ENCODE measurements at places on chromosomes 6 and 20.

DNA sequence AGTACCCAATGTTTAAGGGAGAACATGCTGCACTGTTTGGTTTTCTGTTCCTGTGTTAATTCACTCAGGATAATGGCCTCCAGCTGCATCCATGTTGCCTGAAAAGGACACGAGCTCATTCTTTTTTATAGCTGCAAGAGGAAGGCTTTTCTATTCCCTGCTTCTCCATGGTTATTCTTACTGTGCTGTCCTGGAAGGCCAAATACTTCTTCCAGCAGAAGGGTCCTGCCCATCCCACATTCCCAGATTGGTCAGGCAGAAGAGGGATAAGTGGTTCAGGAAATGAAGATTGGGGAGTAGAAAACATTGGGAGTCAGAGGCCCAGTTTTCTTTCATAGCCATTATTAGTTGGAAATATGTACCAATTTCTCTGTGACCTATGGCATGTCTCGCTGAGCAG lies 122.4 kb downstream of the TCP11 start:
- no peak for DNase-seq

DNA sequence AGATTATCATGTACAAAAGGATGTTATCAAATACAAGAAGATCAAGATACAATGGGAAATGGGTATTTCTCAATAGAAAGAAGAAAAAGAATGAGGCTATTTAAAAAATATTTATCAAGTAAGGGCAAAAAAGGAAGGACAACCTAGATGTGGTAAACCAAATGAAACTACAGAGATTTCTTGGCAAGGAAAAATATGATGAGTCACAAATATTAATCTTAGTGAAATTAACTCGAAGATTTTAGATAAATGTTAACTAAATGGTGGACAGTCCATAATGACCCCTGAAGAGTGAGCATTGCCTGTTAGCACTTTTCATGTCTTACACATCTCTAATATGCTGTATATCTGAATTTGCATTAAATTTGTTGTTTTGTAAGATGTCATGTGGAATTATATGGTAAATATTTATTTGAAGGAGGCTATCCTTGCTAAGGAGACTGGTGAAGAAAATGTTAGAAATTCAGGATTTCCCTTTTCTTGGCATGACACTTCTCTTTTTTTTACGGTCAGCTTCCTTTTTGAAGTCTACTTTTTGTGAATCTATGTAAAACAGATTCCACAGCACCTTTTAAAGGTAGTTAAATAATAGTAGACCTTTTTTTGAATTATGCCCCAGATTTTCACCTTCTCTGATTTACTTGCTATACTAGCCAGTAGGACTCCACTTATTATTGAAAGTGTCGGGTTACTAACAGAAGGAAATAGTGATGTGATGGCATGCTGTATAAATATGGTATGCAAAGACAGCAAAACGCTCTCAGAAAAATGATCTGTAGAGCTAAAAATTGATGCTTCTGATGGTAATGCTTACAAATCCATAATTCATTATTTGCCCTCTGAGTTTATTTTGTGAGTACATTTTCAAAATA lies 120.5 kb downstream of the HIVEP1 start:
- no peak for DNase-seq

DNA sequence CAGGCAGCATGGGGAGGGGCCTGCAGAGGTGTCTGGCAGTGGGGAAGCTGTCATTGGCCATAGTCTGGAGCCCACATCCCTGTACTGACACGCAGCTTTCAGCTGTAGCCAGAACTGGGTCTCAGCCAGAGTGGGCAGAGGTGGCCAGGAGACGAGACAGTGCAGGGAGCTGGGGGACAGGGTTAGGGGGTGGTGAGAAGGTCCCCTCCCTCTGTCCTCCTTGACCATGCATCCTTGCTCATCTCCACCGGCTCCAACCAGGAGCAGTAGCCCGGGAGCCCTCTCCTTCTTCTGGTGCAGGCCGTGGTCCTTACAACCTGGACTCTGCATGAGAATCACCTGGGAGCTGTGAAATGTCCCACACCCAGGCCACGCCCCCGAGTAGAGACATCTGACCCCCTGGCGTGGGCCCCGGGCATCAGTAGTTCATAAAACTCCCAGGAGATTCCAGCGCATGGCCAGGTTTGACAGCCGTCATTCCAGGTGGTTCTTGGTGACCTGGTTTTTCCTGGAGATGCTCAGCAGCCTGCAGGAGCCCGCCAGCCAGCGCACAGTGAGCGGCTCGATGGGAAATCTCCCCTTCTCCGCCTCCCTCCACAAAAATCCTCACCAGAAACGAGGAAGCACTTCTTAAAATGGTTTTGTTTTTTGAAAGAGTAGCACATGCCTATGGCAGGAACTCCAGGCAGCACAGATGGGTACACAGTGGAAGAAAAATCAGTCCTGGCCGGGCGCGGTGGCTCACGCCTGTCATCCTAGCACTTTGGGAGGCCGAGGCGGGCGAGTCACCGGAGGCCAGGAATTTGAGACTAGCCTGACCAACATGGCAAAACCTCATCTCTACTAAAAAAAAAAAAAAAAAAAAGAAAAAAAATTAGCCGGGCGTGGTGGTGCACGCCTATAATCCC lies 56.2 kb downstream of the ADNP start:
- no peak for DNase-seq

GRCh38 chr6:102761872-102762271 lies 1368.4 kb downstream of the GRIK2 start:
- DNase-seq = no peak

GRCh38 chr6:26299286-26300042 lies 65.5 kb upstream of the BTN3A2 start:
- DNase-seq = no peak

- DNase-seq = no peak
Observed at GRCh38 chr20:49501917-49502316, 19.4 kb upstream of the KCNB1 start.

GRCh38 chr20:36855241-36855657 lies 20.7 kb upstream of the TLDC2 start:
- DNase-seq = no peak

DNA sequence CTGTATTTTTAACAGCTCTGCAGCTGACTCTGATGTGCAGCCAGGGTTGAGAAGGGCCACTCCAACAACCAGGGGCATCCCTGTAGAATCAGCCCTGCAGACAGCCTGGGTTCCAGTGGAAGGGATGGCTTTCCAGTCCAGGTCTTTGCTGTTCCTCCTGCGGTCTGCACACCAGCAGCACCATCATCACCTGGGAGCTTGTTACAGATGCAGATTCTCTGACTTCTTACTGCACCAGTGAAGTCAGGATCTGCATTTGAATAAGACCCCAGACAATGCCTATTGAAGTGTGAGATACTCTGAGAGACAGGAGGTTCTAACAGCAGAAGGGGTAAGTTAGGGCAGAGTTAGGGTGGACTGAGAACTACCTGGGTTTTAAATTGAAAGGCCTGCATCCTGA lies 151.3 kb downstream of the F13A1 start:
- DNase-seq = no peak

GRCh38 chr6:23140871-23141270 lies 571.5 kb downstream of the HDGFL1 start:
- DNase-seq = no peak

DNA sequence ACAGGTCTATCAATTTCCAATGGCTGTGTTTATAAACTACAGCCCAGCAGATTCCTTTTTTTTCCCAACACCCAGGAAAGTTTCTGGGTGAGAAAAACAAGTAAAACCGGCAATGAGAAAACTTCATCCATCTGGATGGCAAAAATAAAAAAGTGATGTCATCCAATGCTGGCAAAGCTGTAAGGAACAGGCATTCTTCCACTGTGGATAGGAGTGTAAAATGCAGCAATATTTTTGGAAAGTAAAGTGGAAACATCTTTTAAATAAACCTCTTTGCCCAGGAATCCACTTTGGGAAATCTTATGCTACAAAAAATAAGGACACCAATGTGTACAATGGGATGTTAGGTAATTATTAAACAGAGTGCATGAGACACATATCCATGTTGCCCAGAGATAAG lies 102.1 kb upstream of the NT5E start:
- DNase-seq = no peak

DNA sequence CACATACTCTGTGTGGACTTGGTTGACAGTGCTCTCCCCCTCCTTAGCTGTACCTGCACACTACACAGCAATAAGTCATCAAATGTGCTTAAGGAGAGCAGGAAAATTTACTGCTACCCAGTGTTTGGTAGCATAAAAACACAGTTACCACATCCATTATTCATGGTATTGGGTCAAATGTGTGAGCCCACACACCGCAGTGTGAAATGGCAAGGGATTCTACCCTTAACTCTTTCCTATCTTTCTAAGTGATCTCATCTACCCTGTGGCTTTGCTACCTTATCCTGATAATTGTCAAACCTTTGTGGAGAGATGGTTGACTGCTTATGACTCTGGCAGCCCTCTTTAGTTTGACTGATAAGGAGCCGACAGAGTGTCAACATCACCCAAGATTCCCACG lies 47.6 kb downstream of the STX11 start:
- no peak for DNase-seq

DNA sequence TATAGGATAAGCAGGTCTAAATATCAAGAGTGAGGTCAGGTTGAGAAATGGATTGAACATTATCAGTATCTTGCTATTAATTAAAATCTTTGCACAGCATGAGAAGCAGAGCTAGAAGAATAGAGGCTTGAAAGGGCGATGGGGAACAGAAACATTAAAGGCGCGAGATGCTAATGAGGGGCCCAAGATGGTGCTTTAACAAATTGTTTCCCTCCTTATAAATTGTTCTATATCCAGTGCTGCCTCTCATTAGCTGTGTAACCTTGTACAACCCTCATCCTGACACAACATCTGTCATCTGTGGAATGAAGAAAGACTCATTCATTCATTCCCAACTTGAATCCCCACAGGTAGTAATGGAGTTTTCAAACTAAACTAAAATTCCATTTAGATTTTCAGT lies 57.8 kb downstream of the FUT9 start:
- DNase-seq = no peak

DNA sequence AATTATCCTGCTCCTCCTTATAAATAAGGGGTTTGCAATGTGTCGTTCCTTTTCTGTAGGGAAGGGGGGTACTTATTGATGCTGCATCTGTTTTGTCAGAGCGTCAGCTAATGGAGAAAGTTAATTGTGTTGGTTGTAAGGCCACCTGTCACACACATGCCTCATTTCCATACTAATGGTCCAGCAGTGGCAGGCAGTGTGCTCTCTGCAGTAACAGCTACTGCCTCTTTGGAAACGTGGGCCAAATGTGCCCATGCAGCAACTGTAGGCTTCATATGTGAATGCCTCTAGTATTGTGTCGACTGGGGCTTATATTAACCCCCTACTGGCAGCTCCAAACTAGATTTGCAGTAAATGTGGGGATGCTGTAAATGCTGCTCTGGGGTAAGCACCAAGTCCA lies 56.3 kb upstream of the OLIG3 start:
- no peak for DNase-seq

- no peak for DNase-seq
Observed at GRCh38 chr20:63054103-63054474, 47.3 kb upstream of the BHLHE23 start.

- no peak for DNase-seq
Observed at GRCh38 chr6:91278416-91278815, 691.5 kb upstream of the MAP3K7 start.

Data from activated effector memory CD4-positive, alpha-beta T cell treated with Interleukin-2 at 50 U/mL for 16 hours (primary cell).